ENCODE measurements at places on chromosomes 6 and 20. TPM values are rescaled to one million over a fixed set of nuclear protein-coding genes. Genes with fewer than 3 reads are reported as not detected.

The CCN6 gene
- not detected for total RNA-seq

DNA sequence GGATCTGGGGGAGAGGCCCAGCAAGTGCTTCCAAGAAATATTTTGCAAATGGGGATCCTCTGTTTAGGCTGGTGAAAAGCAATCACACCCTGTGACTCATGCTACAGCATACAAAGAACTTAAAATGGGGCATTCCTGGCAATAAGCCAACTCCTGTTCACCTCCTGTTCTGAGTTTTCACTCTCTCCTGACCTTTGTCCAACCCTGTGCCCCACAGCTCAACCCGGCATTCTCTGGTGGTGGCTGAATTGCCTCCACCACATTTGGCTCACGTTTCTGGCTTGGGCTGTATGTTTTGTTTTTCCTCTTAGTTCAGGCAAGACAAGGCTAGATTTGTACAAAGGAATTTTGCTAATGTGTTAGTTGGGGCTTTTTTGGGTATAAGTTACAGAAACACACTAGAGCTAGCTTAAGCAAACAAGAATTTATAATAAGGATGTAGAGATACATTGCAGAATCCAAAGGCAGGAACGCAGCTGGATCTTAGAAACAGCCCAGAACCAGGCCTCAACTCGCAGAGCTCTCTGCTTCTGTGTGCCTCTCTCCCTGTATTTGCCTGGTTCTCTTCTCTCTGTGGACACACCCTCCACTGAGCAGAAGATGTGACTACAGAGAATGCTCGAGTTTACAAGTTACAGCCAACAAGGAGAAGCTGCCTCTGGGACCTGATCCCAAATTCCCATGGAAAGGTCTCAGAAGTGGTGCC is 9.4 kb downstream of the ABCC10 start:
- H3K4me3 ChIP-seq: no peak overlapping the region
- no peak overlapping the region for H3K27ac ChIP-seq
- H3K4me1 ChIP-seq: no peaks in the 10 kb centered on the region
- DNase-seq: no peak
- H3K27me3 ChIP-seq: no peaks in the 10 kb centered on the region
- no peaks in the 10 kb centered on the region for H3K36me3 ChIP-seq

DNA sequence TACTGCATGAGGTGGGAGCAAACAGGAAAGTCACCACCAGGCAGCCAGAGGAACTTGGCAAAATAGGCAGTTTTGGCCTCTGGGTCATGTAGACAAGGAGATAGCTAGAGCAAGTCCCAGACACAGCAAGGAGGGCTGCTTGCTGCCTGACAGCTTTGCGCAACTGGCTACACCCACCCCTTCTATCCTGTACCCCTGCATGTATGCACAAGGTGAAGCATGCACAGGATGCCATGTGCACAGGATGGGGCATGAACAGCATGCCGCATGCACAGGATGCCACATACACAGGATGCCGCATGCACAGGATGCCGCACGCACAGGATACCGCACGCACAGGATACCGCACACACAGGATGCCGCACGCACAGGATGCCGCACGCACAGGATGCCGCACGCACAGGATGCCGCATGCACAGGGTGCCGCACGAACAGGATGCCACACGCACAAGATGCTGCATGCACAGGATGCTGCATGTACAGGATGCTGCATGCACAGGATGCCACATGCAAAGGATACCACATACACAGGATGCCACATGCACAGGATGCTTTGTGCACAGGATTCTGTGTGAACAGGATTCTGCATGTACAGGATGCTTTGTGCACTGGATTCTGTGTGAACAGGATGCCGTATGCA is 104.9 kb upstream of the IYD start:
- no peaks in the 10 kb centered on the region for H3K27me3 ChIP-seq
- no peaks in the 10 kb centered on the region for H3K36me3 ChIP-seq
- no peak overlapping the region for H3K4me3 ChIP-seq
- no peak overlapping the region for H3K27ac ChIP-seq
- no peak for DNase-seq

GRCh38 chr6:15131651-15132061 is 114.2 kb upstream of the JARID2 start:
- H3K4me1 ChIP-seq: no peaks in the 10 kb centered on the region
- no peak overlapping the region for H3K4me3 ChIP-seq
- no peaks in the 10 kb centered on the region for H3K36me3 ChIP-seq
- no peaks in the 10 kb centered on the region for H3K27me3 ChIP-seq
- DNase-seq: no peak

The PARD6B gene
- 8.2 TPM for total RNA-seq

- peaks cover 12% of the 10 kb centered on the region for H3K4me1 ChIP-seq
- H3K27me3 ChIP-seq: no peaks in the 10 kb centered on the region
- no peak for DNase-seq
Measured at GRCh38 chr6:21022343-21023107, 488.3 kb downstream of the CDKAL1 start.

DNA sequence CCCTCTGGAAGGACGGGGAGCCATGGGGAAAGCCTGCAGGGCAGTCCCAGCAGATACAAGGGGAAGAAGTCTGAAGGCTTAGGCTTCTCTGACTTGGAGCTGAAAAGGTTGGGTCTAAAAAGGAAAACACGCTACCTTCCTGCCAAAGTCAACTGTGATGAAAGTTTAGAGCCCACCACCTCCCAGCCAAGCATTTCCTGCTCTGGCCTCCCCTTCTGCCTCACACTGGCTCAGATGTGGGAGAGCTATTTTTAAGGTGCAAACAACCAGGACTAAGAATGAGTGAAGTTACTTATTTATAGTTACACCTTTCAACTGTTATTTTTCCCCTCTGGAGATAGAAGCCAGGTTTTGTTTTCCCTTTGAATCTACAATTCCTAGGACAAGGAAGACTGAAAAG is 21.2 kb downstream of the NEDD9 start:
- no peaks in the 10 kb centered on the region for H3K4me1 ChIP-seq
- no peaks in the 10 kb centered on the region for H3K36me3 ChIP-seq
- H3K27ac ChIP-seq: no peak overlapping the region
- H3K4me3 ChIP-seq: no peak overlapping the region
- no peak for DNase-seq
- H3K27me3 ChIP-seq: no peaks in the 10 kb centered on the region

DNA sequence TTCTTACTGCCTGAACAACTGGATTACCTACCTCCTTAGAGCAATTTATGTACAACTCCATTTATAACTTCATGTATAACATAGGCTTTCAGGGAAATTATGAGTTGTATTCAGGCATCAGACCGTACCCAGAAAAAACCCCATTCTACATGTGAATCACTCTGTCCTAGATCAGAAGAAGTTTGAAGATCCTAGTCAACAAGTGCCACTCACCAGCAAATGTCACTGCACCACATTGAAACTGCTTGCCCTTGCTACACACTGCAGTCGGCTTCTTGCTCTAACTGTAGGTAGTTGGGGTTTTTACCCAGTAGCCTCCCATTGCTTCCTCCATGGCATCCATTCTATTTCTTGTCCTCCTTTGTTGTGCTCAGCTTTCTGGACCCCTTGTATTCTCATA is 132.4 kb downstream of the DNAH8 start:
- no peaks in the 10 kb centered on the region for H3K4me1 ChIP-seq
- DNase-seq: no peak
- H3K27ac ChIP-seq: no peak overlapping the region
- H3K27me3 ChIP-seq: no peaks in the 10 kb centered on the region
- no peaks in the 10 kb centered on the region for H3K36me3 ChIP-seq

The LRP11 gene
- 9.4 TPM for total RNA-seq

DNA sequence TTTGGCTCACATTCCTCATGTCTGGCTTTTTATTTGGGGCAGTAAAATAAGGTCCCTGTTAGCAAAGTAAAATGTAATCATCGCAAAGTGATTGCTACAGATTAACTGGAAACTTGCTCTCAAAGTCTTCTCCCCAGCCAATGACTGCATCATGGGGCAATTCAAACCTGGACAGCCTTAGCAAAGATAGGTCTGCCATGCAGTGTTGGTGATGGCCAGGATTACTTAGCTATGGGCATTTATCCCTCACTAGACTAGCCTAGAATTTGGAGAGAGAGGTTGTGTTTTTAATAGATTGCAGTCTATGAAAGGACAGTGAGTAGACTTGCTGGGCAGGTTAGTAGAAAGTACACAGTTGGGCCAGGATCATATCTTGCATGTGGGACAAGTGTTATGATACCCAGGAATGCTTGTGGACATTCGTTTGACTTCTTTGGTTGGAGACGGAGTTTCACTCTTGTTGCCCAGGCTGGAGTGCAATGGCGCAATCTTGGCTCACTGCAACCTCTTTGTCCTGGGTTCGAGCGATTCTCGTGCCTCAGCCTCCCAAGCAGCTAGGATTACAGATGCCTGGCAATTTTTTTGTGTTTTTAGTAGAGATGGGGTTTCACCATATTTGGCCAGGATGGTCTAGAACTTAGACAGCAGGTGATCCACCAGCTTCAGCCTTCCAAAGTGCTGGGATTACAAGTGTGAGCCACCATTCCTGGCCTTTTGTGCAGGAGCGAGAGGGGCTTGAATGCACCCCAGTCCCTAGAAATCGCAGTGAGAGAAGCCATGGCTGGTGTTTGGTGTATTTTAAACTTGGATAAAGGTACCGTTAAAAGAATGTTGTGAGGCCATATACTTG is 3.4 kb downstream of the RPS12 start:
- H3K36me3 ChIP-seq: peaks cover 12% of the 10 kb centered on the region
- no peak overlapping the region for H3K4me3 ChIP-seq
- H3K4me1 ChIP-seq: no peaks in the 10 kb centered on the region

DNA sequence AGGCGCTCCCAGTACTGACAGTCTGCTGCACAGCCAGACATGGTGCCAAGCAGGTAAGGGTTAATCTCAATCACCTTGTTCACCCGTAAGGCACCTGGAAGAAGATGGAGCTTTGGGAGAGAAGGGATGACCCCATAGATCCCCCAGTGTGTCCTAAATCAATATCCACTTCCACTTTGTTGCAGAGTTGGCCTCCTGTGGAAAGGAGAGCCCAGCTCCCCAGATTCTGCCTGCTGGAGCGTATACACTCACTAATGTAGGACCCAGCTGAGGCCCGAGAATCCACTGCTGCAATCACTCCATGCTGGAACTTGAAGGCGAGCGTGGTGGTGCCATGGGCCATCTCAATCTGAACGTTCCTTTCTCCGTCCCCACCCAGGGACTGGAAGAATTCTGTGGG is 1.2 kb downstream of the PSMB8 start:
- H3K27me3 ChIP-seq: no peaks in the 10 kb centered on the region
- no peaks in the 10 kb centered on the region for H3K4me1 ChIP-seq
- no peak overlapping the region for H3K27ac ChIP-seq

- no peaks in the 10 kb centered on the region for H3K4me1 ChIP-seq
- H3K27me3 ChIP-seq: no peaks in the 10 kb centered on the region
- no peaks in the 10 kb centered on the region for H3K36me3 ChIP-seq
- H3K27ac ChIP-seq: no peak overlapping the region
Measured at GRCh38 chr20:60700728-60701127, 551.3 kb upstream of the CDH4 start.

The NRSN1 gene
- not detected for total RNA-seq

All from right lobe of liver (tissue), 6 donors.